Activated CD4-positive, alpha-beta T cell treated with anti-CD3 and anti-CD28 coated beads, Interleukin-2, amount 50 U/mL, for 48 hours (primary cell): ENCODE measurements at places on chromosomes 1 and 21.

- DNase-seq = no peak
Measured at GRCh38 chr1:27339213-27339612, 2.6 kb upstream of the SYTL1 start.

- DNase-seq = no peak
Measured at GRCh38 chr1:243316366-243316989, 60.6 kb downstream of the SDCCAG8 start.

DNA sequence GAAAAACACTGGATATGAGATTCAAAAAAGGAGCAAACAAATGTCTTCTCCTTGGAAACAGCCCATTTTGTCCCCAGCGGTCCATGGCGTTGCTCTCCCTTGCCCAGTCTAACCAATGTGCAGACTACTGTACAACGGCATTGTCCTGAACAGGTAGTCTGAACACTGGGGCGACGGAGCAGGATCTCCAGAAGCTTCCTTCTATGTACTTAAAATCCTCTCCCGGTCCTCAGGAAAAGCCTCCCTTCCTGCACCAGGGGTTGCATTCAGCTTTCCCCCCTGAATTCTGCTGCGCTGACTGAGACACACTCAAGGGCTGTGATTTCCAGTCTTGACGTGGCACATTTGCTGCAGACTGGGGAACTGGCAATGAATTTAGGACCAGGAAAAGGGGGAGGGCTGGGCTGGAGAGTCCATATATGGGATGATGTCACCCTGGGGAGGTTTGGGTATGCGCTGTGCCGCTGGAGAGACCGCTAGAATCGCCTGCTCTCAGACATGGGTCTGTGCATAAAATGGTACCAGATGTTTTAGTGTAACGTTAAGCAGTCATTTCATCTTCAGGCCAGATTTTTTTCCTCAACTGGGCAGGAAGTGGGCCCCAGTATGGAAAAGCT lies 275.9 kb upstream of the C1orf105 start:
- no peak for DNase-seq

- no peak for DNase-seq
Measured at GRCh38 chr21:35127851-35128250, 78.7 kb upstream of the RUNX1 start.

GRCh38 chr1:10152709-10153284 lies 57.6 kb upstream of the KIF1B start:
- peak; percentile 67 for DNase-seq

- no peak for DNase-seq
Measured at GRCh38 chr1:16134066-16134801, 21.6 kb downstream of the EPHA2 start.

GRCh38 chr1:99361406-99361805 lies 97.1 kb downstream of the PLPPR4 start:
- DNase-seq = no peak

DNA sequence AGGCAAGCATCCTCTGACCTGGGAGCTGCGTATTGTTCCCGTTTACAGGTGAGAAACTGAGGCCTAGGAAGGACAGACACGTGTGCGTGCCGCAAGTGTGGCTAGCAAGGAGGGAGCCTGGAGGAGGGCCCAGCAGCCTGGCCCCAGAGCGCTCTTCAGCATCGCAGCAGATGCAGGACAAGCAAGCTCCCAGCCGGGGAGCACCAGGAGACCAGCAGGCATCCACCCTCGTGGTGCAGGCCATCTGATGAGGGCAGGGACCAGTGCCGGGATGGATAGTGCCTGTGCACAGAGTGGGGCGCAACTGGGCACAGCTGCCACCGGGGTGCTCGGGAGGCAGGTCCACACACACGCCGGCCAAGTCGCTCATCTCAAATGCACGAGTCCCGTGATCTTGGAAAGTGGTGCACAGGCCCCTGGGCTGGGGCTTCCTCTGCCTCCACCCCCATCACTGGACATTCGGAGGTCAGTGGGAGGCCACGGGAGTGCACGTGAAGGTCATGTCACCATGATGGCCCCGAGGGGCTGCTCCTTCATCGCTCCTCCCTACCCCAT lies 55.1 kb downstream of the COL18A1 start:
- DNase-seq = no peak

- DNase-seq = no peak
Measured at GRCh38 chr21:45012662-45013259, 61.6 kb upstream of the ADARB1 start.

GRCh38 chr1:175702079-175702795 lies 41.2 kb downstream of the TNR start:
- no peak for DNase-seq

DNA sequence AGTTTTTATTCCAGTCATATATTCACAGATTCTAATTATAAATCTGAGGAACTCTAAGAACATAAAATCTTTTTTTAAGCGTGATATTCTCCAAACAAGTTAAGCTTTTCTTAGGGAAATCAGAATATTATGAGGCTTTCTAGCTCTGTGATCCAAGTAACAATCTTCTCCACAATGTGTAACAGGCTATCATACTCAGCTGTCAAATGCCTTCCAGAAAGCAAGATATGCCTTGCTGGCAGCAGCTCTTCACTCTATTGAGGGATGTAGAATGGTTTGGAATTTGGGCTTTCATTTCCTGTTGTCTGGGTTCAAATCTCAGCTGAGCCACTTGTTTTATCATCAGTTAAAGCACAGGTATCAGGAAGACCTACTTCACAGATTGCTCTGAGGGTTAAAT lies 446.5 kb downstream of the PTBP2 start:
- no peak for DNase-seq

GRCh38 chr1:110089561-110090275 lies 19.2 kb upstream of the ALX3 start:
- DNase-seq = no peak

DNA sequence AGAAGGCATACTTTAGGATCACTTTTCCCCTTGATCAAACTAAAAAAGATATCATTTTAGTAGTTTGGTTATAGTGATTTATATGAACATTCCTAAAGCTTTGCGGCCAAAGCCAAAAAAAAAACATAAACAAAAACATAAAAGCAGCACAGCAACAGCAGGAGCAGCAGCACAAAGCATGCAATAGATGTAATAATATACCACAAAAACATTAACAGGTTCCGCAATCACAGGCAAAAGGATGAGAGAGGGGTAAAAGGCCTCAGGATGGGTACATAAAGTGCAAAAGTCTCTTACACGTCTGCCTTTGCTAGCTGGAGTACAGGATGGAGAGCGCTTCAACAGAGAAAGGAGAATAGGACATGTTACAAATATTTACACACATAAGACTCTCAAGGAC lies 119.0 kb downstream of the COQ8A start:
- no peak for DNase-seq

DNA sequence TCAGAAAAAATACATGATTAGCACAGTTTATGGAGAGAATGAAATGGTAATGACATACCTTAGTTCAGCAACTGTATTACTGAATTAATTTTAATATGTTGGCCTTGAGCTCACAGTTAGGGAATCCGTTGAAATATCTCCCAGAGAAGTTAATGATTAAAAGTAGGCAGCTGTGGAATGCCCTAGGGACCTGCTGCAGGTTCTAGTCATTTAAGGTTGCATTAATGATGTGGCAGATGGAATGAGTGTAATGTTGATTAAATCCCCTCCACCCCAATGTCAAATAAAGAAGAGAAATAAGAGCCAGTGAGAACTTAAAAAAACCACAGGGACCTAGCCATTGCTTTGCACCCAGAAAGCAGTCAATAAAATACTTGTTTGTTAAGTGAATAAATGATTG lies 40.3 kb upstream of the TRIM45 start:
- no peak for DNase-seq

GRCh38 chr1:209030454-209031167 lies 552.9 kb upstream of the CAMK1G start:
- no peak for DNase-seq

- DNase-seq = peak; percentile 62
Measured at GRCh38 chr1:111275079-111275478, 15.6 kb upstream of the CHIA start.

GRCh38 chr21:42527489-42528158 lies 14.0 kb downstream of the SLC37A1 start:
- peak; percentile 66 for DNase-seq

GRCh38 chr1:21706151-21706835 lies 37.1 kb upstream of the RAP1GAP start:
- DNase-seq = no peak

GRCh38 chr1:154663471-154664060 lies 55.6 kb upstream of the ADAR start:
- DNase-seq = no peak

GRCh38 chr1:73801912-73802429 lies 396.0 kb downstream of the LRRIQ3 start:
- no peak for DNase-seq

- DNase-seq = no peak
Measured at GRCh38 chr1:90579212-90579802, 137.8 kb downstream of the BARHL2 start.

DNA sequence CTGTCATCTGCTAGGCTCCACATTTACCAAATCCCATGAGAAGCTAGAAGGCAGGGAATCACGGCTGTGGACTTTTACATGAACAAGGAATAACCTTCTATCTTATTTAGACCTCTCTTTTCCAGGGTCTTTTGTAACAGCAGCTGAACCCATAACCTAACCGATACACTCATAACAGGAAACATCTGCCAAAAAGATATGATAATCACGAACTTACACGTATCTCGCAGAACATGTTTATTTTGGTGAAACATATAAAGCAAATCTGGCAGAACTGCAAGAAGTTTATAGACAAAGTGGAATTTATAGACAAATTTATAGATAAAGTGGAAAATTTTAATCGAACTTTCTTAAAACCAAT lies 20.4 kb downstream of the TINAGL1 start:
- DNase-seq = no peak

DNA sequence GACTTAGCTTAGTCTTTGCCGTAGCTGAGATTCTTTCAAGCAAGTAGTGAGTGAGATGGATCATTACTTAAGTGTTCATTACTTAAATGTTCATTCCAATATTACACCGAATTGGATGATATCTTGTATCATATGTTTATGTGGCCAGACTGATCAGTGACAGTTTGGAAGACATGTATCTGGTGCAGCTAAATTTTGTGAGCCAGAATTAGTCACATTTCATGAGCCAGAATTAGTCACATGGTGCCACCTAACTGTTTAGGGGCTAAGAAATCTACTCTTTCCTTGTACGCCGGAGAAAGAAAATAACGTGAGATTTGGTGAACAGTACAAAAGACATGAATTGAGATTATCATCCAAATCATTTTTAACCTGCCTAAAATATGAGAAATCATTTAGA lies 355.6 kb downstream of the USP25 start:
- no peak for DNase-seq

GRCh38 chr1:2290595-2291510 lies 62.7 kb downstream of the SKI start:
- DNase-seq = peak; percentile 89

GRCh38 chr21:29987762-29988161 lies 48.0 kb upstream of the GRIK1 start:
- no peak for DNase-seq

- DNase-seq = no peak
Measured at GRCh38 chr1:228341450-228341813, 65.2 kb downstream of the TRIM11 start.

DNA sequence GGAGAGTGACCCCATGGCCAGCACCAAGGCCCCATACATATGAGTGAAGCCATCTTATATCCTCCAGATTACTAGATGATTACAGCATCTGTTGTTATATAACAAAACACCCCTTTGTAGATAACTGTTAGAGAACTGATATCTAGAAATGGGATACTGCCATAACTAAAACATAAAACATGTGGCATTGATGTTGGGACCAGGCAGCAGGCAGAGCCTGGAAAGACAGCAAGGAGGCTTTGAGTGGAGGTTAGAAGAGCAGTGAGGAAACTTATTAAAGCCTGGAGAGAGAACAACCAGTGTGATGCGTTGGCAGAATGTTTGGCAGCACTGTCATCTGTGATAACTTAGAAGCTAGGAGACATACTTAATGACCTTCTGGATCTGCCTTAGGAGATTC lies 5.5 kb upstream of the ZMYM6 start:
- no peak for DNase-seq

GRCh38 chr1:39538531-39539251 lies 37.9 kb downstream of the PABPC4 start:
- no peak for DNase-seq

DNA sequence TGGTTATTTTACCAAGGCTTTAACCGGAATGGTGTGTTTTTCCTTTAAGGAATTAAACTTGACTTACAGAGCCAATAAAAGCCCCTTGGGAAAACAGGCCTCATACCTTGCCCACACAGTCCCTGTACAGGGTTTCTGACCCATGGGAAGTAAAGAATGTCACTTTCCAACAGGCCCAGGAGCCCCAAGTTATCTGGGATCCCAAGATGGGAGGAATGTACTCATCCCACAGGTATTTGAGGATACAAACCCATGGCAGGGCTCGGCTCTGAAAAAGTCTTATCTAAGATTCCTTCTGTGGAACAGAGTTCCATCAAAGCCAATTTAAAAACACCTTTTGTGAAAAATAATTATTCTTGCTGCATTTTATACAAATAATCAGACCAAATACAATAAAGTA lies 15.3 kb upstream of the COX20 start:
- DNase-seq = no peak

DNA sequence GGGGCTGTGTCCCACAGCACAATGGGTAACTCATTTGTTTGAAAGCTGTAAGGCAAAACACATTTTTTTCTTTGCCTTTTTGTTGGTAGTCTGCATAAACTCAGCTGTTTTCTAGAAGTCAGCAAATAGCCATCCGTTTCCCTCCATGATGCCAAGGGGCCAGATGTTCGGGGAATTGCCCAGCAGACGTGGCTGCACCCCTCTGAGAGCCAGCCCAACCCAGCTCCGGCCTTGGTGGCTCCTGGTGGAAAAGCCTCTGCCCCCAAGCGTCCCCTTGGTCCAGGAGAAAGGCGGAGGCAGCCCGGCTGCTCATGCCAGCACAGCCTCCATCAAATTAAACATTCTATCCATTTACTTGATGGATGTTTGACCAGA lies 58.4 kb upstream of the ADARB1 start:
- DNase-seq = no peak

DNA sequence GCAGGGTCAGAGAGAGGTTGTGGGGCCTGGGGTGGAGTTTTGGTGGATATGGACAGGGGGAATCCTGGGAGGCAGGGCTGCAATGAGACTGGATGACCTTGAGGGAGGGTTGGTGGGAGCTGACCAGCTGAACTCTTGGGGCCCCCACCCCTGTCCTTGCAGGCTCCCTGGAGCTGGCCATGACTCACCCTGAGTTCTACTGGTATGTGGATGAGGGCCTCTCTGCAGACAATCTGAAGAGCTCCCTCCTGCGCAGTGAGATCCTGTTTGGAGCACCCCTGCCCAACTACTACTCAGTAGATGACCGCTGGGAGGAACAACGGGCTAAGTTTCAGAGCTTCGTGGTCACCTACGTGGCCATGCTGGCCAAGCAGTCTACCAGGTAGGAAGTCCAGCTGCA lies 23.6 kb downstream of the DISP3 start:
- no peak for DNase-seq

- no peak for DNase-seq
Measured at GRCh38 chr1:221543529-221544120, 198.3 kb downstream of the DUSP10 start.

GRCh38 chr1:201110138-201110537 lies 2.1 kb downstream of the CACNA1S start:
- DNase-seq = no peak

DNA sequence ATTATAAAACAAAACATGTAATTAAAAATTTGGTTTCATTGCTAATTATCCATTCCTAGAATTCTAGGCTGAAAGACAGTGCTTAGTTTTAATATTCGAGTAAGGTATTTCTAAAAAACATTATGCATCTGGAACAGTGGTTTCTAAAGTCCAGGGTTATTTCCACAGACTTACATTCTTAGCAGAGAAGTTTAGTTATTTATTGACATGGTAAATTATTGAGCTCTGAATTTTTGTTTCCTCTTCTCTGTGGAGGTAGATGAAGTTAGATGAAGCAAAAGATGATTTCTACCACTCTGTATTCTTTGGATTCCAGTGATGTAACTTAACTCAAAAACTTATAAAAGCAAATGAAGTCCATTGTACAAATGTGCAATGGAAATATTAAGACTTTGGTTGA lies 709.4 kb downstream of the MRPL39 start:
- DNase-seq = no peak
